ENCODE measurements at places on chromosomes 12 and 14.

DNA sequence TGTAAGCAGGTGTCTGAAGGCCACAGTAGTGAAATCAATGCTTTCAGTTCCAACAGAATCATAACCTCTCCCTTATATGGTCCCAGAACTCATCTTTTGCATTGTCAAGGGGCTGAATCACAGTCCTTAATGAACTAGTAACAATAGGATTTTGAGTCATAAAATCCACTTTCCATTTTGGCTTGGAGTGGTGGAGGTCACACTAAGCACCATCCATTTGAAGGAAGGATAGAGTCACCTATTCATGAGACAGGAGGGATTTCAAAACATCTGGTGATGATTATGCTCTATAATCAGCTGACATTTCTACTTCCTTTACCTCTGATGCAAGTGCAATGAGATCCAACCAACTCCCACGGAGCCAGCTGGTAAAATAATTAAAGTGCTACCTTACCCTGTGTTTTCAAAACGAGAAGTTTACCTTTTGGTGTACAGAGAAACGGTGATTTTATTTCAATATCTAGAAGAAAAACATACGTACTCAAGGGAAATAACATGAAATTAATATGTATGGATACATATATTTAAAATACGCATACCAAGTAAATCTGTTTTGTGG lies 59.1 kb downstream of the TMEM132D start:
- no peak for DNase-seq

DNA sequence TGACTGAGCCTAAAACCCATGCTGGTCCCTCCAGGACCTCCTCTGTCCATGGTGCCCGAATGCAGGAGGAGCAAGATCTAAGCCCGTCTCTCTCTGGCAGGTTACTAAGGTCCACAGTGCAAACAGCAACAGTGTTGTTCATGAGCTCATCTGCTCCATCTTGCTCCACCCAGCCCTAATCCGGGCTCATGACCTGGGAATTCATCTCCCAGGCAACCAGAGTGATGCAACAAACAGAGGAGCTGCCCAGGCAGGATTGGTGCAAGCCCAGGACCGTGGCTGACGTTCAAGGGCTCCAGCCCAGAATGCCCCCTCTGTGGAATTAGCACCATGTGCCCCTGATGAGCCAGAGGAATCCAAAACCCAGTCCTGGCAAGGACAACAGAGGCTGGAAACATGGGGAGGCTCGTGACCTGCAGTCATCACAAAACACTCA lies 29.9 kb downstream of the HSPB8 start:
- DNase-seq = no peak

GRCh38 chr14:106436310-106436905 lies 910.0 kb downstream of the TMEM121 start:
- DNase-seq = no peak

- no peak for DNase-seq
Observed at GRCh38 chr12:50840809-50841487, 1.8 kb upstream of the TMPRSS12 start.

DNA sequence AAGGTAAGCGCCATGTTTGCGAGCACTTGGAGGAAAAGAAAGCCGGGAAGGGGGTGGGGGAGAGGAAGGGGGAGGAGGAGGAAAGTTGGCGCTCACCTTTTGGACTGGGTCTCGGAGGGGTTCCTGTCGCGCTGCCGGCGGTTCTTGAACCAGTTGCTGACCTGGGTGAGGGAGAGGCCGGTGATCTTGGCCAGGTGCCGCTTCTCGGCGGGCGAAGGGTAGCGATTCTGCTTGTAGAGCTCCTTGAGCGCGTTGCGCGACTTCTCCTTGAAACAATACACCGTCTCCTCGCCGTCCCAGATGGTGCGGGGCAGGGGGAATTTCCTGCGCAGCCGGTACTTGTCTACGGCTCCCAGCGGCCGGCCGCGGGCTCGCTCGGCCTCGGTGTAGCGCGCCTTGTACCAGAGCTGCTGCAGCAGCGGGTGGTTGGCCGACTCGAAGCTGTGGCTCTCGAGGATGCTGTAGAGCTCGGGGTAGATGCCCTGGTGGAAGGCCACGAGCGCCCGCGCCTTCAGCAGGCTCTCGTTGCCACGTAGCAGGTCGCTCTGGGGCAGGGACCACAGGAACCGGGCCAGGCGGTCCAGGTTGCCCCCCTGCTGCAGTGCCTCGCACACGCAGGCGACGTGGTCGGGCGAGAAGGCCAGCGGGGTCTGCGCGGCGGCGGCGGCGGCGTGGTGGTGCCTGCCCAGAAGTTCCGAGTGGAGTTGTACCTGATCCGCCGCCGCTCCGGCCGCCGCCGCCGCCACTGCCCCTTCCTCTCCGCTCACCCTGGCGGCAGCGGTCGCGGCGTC lies 840 bp downstream of the SIX4 start:
- no peak for DNase-seq

GRCh38 chr14:71362920-71363584 lies 455.8 kb downstream of the PCNX1 start:
- no peak for DNase-seq

- DNase-seq = no peak
Observed at GRCh38 chr12:49825360-49825970, 2.7 kb downstream of the NCKAP5L start.

DNA sequence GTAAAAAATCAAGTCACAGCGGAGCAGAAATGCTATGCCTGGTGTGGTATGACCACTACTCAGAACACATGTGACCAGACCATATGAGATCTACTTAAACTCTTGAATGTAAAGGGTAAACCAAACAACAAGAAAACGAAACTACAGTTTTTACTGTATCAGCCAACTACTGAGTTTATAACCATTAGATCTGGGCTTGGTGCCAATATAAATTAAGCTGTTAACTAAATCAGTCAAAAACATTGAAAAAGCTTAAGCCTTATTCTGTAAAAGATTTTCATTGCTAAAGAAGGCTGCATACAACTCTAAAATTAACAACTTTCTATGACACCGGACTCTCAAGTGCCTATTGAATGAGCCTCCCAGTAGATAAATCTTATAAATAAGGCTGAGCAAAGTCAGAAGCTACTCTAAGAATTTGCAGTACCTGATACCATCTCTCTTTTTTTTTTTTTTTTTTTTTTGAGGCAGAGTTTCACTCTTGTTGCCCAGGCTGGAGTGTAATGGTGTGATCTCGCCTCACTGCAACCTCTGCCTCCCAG lies 35.4 kb downstream of the SPTLC2 start:
- DNase-seq = no peak

DNA sequence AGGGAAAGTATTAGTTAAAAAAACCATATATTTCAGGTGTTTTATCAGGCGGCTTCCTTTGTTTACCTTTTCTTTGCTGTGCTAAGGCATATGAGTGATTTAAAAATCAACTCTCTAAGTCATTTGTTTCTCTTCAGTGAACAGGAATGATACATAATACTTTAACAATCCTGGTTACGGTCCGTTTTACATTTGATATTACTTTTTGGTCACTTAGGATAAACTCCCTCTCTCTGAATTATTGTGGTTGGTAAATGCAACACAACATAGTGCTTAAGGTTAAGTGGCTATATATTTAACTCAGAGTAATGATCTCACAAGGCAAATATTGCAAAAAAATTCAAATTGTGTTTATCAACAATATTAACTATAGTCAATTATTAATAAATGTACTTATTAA lies 32.7 kb upstream of the AKAP6 start:
- no peak for DNase-seq

- no peak for DNase-seq
Observed at GRCh38 chr14:90201344-90201743, 55.0 kb upstream of the PSMC1 start.

- DNase-seq = no peak
Observed at GRCh38 chr12:67056329-67056728, 212.8 kb upstream of the CAND1 start.

DNA sequence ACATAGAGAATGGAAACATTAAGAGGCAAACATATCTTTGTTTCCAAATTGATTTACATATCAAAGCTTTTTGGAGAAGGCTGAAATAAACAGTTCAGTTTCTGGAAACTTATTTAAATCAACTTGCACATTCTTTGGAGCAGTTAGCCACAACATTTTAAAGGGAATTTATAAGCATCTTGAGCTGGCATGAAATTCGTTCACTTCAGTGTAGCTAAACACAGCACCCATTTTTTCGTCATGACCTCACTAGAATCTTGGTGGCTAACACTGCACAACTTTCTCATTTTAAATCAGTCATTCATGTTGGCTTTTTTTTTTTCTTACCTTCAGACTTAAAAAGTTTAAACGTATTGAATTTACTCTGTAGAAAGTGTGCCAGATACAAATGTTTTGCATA lies 1139.9 kb upstream of the FLRT2 start:
- DNase-seq = no peak

DNA sequence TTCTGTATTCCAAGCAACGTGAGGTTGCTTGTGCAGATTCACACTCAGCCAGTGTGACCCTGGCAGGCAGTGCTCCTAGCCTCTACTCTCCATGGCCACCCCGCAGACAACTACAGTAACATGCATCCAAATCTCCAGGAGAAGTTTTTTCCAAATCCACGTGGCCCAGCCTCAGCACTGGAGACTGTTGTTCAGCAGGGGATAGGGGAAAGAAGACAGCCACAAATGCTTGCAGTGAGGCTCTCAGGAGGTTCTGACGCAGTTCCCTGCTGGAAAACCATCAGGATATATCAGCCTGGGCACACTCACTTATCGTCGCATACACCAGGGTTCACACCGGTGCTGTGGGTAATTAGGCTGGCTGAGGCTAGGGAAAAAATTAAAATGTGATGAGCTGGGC lies 16.2 kb downstream of the IQSEC3 start:
- peak; percentile 72 for DNase-seq

GRCh38 chr12:57726151-57726883 lies 12.2 kb downstream of the AGAP2 start:
- DNase-seq = peak; percentile 85

DNA sequence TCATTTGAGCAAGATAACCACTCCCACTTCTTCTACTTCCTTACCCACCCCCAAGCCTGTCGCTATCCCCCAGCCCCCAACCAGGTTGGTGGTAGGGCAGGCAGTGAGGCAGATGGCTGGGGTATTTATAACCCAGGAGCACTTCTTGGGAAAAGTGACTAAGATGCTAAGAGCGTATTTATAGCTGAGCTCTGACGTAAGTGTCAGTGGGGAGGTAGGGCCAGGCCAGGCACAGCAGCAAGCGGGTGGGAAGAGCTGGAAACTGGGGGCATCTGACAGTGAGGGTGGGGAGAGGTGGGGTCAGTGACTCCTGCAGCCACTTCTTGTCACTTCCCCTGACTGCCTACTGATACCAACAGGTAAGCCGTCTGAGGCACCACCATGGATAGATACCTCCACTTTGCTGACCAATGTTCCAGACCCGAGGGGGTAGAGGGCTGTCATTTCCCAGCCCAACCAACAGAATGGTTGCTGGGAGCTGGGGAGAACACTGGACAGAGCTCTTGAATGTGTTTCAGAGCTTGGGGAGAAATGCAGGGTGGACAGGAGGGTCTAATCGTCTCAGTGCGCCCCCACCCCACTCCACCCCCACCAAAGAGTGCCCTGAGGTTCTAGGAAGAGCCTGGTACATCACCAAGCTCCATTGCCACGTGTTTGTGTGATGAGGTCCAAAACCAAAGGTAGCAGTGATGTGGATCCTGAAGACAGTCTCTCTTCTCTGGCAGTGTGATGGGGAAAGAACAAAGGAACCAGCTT lies 2.7 kb upstream of the INHBE start:
- no peak for DNase-seq

DNA sequence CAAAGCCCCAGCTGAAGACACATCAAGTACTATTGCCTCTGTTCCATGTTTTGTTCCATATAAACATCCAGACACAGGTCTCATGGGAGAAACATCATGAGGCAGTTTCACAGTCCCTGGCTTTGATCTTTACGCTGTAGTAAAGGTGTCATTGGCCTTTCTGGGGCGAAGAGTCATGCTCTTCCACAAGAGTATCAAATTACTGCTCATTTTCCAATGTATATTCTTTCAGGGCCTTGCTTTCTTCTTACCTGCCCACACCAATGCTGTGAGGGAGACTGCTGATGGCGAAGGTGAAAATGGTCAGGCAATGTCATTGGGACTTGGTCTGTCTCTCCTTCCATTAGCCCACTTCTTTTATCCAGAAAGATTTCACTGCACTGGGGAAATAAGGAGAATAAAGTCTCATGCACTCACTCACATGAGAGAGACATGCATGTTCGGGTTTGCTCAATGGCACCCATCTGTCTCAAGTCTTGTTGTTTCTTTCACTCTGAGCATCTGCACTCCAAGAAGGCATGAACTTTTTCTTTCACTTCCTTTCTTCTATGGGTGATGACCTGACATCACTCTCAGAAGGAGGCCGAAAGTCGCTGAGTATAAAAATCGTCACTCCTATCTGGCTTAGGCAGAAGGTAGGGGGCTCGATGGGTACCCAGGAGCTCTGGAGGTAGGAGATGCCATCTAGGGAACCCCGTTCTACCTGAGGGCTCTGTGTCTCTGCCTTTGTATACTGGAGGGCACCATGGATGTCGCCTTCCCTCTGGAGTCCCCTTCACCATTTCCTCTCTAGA lies 1.3 kb upstream of the JDP2 start:
- no peak for DNase-seq

GRCh38 chr12:116247377-116247776 lies 30.1 kb downstream of the MED13L start:
- DNase-seq = no peak

GRCh38 chr14:105015905-105016304 lies 5.0 kb downstream of the CDCA4 start:
- DNase-seq = no peak

GRCh38 chr12:56677680-56678079 lies 10.4 kb downstream of the PTGES3 start:
- no peak for DNase-seq

DNA sequence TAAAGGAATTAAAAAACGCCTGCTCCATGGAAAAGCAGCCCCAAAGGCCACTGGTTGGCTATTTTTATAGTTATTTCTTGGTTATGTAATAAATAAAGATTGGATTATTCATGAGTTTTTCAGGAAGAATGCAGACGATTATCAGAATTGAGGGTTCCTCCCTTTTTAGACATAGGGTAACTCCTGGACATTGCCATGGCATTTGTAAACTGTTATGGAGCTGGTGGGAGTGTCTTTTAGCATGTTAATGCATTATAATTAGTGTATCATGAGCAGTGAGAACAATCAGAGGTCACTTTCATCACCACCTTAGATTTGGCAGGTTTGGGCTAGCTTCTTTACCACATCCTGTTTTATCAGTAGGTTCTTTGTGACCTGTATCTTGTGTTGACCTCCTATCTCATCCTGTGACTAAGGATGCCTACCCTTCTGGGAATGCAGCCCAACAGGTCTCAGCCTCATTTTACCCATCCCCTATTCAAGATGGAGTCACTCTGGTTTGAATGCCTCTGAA lies 728.7 kb downstream of the GALC start:
- no peak for DNase-seq

DNA sequence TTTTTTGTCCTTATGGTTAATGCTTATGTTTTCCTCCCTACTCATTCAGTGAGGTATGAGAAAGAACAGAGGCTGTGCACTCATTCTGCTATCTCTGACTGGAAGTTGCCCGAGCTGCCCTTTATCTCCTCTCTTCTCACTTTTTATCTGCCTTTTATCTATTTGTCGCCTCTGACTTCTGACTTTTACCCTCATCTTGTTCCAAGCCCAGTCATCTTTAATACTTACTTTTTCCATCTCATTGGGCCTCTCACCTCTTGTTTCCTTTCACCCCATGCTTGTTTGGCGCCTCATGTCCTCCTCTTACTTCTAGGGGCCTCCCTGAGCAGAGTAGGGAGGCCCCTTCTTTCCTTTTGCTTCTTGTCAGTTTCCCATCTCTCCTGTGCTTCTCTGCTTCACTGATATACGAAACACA lies 50.7 kb downstream of the DIP2B start:
- no peak for DNase-seq

- DNase-seq = no peak
Observed at GRCh38 chr14:21631084-21631483, 3.7 kb downstream of the OR10G2 start.
